Iris pigment epithelial cell (primary cell): ENCODE measurements at places on chromosomes 1 and 21.

DNA sequence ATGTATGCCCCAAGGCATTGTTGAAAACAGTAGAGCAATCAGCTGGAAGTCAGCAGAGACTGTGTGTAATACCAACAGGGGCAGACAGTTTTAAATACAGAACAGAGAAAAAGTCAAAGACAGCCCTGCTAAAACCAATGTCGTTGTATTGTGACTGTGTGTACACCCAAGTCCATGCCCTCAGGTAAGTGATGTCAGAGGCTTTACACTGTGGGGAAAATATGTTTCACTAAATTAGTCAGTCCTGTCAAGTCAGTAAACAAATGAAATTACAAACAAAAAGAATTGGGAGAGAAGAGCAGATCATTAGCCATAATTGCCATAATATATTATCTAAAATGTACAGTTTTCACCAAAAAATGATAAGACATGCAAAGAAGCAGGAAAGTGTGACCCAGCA, 2.4 kb upstream of the CYP2J2 start:
- DNase-seq, result no peak

DNA sequence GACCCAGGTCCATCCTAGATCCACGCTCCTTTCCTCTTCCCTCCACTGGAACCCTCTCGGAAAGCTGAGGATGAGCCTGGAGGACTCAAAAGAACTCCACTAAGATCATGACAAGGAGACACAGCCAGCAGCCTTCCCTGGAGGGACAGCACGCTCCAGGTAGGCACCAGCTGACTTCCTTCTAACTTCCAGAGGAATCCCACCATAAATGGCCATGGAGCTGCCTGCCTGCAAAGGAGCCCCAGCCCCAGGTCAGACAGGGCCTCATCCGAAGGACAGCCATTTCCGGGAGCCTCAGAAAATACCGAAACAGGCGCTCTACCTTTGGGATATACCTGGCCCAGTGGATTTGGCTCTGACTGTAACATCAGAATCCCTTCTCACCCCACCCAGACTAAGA, 4.1 kb downstream of the SH3BP5L start:
- no peak for DNase-seq

DNA sequence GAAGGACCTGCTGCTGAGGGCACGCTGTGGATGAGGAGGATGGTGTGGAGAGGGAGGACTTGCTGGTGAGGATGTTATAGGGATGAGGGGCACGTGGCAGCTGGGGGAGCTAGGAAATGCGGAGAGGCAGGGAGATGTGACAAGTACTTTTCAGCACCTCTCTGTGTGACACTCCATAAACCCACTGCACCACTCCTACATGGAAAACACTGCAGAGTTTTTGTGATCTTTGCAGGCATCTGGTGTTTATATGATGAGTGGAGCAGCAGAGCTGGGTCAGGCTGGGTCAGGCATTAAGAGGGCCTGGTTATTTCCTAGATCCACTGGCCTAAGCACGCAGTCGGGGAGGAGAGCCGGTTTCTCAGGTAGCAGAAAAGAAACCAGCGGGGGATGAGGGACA, 167.3 kb upstream of the COA6 start:
- no peak for DNase-seq

DNA sequence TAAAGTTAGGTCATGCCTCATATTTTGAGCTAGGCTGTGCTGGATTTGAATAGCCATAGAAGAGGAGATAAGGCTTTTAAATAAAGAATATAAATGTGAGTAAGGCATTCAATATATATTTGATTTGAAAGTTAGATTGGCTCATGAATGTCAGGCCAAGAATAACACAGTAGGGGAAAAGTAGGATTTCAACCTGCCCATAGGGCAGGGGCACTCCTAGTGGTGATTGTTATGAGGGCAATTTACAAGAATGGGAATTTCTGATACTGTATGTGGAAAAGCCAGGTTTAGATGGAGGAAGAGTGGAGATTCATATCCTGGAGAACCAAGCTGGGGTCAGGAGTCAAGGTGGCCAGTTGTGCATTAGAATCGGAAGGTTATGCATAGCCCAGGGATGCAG, 74.9 kb downstream of the DNAH14 start:
- no peak for DNase-seq

DNA sequence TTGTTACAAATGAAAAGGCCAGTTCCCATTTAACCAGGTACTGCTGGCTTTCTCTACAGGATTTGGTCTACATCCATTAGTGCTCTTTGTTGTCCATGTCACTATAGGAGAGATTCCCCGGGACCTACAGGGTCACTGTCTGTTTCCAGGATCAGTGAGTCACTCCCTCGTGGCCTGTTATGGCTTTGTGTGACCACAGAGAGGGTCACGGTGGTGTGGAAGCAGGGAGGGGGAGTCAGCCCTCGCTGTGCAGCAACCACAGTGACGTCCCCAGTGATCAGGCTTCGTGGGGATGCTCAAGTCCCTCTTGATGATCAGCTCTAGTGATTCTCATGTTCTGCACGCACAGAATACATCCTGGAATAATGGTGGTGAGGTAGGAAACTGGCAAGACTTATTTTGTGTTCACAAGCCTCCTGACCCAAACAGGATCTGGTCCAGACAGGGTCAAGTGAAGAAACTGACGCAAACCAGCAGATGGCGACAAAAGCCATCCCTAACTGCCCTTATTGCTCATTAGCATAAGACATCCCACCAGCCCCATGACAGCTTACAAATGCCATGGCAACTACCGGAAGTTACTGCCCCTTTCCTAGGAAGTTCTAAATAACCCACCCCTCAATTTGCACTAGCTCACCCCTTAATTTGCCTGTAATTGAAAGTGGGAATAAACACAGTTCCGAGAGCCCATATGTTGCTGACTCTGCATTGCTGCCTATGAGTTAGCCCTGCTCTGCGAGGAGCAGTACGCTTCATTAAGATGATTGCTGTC, 98.5 kb downstream of the DISC1 start:
- DNase-seq, result peak; percentile 70

- DNase-seq, result peak; percentile 90
Measured at GRCh38 chr1:218585511-218586184, 240.5 kb downstream of the TGFB2 start.

GRCh38 chr1:41862384-41863221, 56.1 kb downstream of the HIVEP3 start:
- DNase-seq, result peak; percentile 90

DNA sequence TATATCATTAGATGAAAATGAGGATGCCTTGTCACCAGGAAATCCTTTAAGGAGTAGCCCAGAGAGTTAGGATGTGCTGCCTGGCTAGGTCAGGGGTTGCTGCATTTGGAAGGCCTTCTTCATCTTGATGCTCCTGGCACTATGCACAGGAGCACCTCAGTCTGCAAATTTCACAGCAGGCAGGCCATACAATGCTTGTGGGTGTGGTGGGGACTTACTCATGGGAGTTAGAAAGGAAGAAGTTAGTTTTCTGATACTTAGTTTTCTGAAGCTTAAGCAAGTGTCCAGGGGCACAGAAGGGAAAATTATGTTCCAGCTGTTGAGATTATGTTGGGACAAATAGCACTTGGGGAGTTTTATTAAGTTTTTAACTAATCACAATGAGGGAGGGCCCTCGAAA, 11.4 kb downstream of the HLX start:
- DNase-seq, result no peak

GRCh38 chr1:27522432-27523336, 32.7 kb upstream of the WASF2 start:
- DNase-seq, result no peak

DNA sequence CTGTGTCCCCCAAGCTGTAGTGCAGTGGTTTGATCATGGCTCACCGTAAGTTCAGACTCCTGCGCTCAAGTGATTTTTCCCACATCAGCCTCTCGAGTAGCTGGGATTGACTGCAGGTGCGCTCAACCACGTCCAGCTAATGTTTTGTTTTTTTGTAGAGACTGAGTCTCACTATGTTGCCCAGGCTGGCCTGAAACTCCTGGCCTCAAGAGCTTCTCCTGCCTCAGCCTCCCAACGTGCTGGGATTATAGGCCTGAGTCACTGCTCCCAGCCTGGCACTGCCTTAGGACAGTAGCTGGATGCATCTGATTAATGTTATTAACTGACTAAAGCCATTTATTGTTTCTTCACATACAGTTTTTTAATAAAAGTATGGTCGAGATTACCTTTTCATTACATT, 40.2 kb downstream of the RNF11 start:
- DNase-seq, result no peak

DNA sequence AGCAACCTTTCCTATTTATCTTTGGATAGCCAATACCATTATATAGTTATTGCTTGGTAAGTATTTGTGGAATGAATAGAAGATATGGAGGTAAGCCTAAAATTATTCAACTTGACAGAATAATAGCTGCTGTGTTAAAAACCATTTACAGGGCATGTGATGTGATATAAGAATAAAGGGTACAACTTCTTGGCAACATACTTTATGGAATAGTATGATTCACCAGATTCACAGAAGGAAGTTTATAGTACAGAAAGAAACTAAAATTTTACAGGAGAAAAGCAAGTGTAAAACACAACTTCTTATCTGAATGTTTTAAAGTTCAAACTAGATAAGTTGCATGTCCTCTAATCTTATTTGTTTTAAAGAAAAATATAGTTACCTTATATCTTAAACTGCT, 186.4 kb upstream of the ZRANB2 start:
- no peak for DNase-seq

GRCh38 chr21:46005081-46005480, 23.5 kb downstream of the COL6A1 start:
- no peak for DNase-seq

GRCh38 chr21:43956670-43957035, 55.5 kb upstream of the TRAPPC10 start:
- DNase-seq, result peak; percentile 67

DNA sequence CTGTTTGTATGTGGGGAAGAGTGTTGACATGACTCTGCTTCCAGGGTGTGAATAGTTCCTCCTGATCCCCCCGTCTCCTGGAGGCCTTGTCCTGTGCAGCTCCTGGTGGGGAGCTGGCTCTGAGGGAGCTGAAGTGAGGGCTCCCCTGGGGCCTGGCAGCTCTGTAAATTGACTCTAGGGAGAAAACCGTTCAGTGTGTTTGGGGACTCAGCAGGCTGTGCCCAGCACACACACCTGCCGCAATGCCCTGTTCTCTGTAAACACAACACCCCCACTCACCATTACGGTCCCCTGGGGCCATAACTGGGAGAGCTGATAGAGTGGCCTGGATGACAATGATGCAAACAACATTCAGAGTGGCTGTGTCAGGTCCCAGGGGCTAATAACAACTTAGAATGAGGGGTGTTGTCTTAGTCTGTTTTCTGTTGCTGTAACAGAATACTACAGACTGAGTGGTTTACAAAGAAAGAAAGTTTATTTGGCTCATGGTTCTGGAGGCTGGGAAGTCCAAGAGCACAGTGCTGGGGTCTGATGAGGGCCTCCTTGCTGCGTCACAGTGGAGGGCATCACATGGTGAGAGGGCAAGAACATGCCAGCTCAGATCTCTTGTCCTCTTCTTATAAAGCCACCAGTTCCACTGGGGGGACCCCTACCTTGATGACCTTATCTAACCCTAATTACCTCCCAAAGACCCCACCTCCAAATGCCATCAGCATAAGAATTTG, 15.3 kb downstream of the ADORA1 start:
- no peak for DNase-seq

GRCh38 chr1:166083887-166084286, 82.9 kb downstream of the FAM78B start:
- no peak for DNase-seq

DNA sequence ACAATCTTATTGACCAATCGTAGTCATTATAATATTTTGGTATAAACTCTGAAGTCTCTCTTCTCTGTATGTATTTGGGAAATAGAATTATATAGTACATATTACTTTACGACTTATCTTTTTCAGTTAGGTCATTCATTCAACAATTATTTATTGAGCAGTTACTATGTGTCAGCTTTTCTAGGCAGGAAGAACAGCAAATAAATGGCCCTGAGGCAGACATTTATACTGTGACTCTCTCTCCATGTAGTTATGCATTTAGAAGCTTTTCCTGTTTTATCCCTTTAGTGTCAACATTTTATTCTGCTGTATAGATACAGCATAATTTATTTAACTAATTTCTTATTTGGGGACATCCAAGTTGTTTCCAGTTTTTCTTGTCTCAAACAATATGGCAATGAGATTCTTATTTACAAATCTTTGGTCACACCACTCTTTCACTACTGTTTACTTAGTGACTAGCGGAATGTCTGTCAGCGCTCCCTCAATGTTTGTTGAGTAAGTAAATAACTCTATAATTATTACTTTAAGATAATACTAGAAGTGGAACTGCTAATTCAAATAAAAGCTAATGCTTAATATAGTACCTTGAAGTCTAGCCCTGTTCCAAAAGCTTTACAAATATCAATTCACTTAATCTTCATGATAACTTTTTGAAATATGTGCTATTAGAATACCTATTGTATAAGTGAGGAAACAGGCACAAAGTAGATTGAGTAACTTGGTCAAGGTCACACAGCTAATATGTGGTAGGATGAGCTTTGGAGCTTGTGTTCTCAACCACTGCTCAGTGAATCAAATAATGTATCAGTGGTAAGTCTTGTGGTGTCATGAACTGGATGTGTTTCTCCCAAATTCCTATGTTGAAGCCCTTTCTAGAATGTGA, 465.6 kb downstream of the SIPA1L2 start:
- DNase-seq, result no peak

DNA sequence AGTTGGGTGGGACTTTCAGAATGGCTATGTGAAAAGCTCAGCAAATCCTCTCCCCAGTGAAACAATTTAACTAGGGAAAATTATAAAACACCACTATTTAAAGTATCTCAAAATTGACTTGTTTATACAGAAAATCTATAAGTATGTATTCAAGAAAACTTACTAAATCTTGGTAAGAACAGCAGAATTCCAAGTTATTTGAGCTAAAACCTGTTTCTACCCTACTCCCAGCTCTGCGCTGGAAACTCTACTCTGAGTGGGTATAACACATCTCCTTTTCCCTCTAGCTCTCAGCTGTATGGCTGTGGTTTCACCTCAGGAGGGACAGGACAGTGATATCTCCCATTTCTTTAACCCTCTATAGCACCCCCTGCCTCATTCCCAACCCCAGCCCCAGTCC, 295.2 kb upstream of the POGK start:
- DNase-seq, result no peak

- DNase-seq, result no peak
Measured at GRCh38 chr21:30337772-30338171, 278 bp upstream of the KRTAP27-1 start.

DNA sequence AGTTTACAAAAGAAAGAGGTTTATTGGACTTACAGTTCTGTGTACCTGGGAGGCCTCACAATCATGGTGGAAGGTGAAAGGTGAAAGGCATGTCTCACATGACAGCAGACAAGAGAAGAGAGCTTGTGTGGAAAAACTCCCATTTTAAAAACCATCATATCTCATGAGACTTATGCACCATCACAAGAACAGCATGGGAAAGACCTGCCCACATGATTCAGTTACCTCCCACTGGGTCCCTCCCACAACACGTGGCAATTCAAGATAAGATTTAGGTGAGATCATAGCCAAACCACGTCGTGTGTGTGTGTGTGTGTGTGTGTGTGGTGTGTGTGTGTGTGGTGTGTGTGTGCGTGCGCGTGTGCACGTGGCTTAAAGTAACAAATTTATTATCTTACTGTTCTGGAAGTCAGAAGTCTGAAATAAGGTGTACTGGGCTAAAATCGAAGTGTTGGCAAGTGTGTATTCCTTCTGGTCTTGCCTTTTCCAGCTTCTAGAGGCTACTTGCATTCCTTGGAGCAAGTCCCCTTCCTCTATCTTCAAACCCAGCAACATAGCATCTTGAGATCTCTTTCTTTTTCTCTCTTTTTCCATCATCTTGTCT, 48.1 kb upstream of the MPC2 start:
- DNase-seq, result peak; percentile 16
